AG09309 (cell line): ENCODE measurements at places on chromosomes 7 and 10.

- DNase-seq = no peak
These were observed 133.1 kb downstream of the CD36 start for GRCh38 chr7:80771523-80771922.

- DNase-seq = no peak
These were observed 14.5 kb downstream of the OR2A14 start for GRCh38 chr7:144137501-144137900.

- no peak for DNase-seq
These were observed 51.4 kb upstream of the EZH2 start for GRCh38 chr7:148935451-148935850.

GRCh38 chr7:94590526-94591162 is 65.3 kb downstream of the SGCE start:
- DNase-seq = no peak

DNA sequence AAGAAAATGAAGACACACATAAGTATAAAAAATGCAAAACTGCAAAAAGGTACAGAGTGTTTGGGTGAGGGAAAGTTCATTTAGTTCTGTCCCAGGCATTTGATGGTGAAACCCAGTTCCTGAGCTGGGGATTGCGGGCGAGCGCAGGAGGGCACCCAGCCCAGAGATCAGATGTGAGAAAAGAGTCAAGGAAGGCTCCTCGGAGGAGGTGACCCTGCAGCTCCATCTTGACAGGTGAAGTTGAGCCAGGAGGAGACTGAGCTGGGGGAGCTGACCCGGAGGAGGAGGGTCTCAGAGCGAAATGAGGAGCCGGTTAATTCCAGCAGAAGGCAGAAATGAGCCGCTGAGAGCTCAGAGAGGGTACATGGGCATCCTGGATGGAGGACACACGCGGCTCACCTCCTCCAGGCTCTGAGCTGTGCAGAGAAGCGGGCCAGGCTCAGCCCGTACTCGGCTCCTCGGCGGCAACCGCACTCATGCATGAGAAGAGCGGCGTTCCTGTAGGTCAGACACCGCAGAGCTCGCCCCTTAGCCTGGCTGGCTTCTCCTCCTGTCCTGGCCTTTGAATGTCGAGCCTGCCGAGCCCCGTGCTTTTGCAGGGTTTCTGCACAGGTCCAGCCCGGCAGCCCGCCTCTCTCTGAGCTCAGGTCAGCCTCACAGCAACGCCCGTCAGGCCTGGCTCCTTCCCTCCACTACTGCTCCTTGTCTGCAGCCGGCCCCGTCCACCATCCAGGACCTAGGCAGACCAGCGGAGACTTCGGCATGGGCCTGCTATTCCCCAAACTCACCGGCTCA is 9.5 kb upstream of the RAMP3 start:
- DNase-seq = no peak

DNA sequence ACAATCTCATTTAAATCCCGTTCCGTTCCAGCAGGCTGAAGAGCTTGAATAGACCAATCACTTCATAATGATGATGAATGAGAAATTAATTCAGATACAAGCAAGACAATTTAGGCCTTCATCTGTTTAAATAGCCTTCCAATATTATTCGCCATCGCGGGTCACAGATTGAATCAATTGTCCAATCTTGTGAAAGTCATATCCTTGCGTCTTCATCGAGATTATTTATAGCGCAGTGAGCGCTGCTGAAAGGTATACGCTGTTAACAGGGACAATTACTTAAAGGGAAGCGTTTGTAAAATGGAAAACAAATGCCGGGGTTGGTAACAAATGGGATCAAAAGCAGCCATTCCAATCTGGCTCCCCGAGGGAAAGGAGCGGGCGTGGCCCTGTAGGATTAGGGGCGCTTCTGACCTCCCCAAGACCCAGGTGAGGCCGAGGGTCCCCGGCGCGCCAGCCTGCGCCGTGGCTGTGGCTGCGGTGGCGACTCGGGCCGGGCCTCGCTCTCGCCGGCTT is 8.6 kb downstream of the EVX1 start:
- DNase-seq = no peak
